ENCODE measurements at places on chromosomes 6 and 20.
A peak's percentile ranks its signal among the peaks of the same experiment; 100 is the strongest.

GRCh38 chr20:63568986-63569949 lies 4.8 kb downstream of the HELZ2 start:
- no peak for DNase-seq

DNA sequence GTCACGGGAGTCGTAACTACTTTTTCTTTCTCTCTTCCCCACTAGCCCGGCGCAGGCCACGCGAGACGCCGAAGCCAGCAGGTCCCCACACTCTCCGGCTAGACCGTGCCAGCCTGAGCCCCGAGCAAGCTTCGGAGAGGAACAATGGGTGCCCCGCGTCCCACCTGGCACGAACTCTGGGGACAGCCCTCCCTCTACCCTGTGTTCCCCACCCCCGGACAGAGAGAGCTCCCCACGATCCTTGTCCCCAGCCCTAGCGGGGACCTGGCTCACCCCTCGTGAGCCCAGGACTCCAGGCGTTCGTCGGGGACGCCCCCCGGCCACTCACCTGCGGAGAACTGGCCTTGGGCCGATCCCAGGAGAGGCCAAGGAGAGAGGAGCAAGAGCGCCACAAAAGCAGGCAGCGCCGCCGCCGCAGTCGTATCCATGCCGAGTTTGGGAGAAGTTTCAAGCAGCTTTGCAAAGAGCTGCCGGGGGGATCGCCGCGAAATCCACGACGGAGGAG lies 416 bp downstream of the PTPRK start:
- peak; percentile 71 for DNase-seq

- DNase-seq: no peak
Observed at GRCh38 chr6:14108571-14109410, 8.8 kb upstream of the CD83 start.

DNA sequence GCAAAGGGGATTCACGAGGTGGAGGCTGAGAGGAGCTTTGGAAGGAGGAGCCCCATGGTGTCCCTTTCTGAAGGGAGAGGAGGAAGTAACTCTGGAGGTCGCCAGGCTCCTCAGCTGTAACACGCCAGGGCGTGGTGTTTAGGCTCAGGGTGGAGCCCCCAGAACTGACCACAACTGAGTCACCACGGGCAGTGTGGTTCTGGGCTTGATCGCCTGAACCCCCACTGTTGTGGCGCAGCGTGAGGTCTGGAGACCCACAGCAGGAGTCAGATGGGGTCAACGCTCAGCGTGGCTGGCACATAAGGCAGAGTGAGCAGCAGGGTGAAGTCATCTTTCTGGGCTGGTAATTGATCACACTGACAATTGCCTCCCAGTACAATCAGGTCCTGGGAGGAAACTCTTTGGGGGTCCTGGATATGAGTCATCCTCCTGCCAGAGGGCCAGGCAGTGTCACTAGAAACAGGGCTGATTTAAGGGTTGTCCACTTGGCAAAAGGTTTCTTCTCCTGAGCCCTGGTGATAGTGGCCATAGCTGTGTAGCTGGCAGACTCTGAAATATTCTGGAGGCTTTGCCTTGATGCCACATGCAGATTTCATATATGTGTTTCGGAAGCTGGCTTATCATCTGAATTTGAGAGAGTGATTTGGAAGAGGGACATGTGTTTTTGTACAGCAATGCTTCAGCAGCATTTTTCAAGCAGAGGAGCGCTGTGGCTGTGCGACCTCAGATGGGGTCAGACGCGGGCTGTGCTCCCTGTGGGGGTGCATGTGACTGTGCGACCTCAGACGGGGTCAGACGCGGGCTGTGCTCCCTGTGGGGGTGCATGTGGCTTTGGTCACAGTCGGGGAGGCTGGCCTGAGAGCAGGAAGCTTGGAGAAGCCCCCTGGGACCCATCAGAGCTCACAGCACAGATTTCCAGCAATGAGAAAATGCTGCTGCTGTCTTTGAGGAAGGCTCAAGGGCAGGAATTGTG lies 50.0 kb downstream of the SYNJ2 start:
- peak; percentile 78 for DNase-seq

DNA sequence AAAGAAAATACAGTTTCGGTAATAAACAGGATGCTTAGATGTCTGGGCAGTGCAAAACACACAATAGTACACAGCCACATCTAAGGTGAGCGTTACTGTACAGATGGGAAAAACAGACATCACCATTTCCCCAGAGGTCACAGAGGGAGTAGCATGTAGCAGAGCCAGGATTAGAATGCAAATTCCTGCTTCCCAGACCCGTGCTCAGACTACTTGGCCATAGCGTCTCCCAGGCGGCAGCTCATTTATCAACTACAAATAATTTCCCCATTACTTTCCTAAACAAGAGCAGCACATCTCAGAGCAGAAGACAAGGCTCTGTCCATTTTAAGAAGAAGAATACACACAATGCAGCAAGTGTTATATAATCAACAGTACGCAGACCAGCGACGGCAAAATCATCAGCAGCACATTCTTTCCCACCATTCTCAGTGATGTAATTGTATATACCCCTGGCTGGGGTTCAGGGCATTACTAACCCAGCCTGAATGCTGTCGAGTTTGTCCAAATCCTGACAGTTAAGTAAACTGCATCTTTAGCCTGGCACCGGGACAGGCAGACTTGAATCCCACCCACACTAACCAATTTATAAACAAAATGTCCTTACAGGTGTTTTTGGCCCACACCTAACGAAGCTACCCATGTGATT lies 61.9 kb downstream of the CNKSR3 start:
- DNase-seq: no peak

GRCh38 chr6:123715006-123715863 lies 78.5 kb upstream of the TRDN start:
- no peak for DNase-seq
